ENCODE measurements at places on chromosomes 16 and 17.
A peak's percentile ranks its signal among the peaks of the same experiment; 100 is the strongest.

- peak; percentile 14 for DNase-seq
Measured at GRCh38 chr16:49856672-49857330, 889 bp upstream of the ZNF423 start.

DNA sequence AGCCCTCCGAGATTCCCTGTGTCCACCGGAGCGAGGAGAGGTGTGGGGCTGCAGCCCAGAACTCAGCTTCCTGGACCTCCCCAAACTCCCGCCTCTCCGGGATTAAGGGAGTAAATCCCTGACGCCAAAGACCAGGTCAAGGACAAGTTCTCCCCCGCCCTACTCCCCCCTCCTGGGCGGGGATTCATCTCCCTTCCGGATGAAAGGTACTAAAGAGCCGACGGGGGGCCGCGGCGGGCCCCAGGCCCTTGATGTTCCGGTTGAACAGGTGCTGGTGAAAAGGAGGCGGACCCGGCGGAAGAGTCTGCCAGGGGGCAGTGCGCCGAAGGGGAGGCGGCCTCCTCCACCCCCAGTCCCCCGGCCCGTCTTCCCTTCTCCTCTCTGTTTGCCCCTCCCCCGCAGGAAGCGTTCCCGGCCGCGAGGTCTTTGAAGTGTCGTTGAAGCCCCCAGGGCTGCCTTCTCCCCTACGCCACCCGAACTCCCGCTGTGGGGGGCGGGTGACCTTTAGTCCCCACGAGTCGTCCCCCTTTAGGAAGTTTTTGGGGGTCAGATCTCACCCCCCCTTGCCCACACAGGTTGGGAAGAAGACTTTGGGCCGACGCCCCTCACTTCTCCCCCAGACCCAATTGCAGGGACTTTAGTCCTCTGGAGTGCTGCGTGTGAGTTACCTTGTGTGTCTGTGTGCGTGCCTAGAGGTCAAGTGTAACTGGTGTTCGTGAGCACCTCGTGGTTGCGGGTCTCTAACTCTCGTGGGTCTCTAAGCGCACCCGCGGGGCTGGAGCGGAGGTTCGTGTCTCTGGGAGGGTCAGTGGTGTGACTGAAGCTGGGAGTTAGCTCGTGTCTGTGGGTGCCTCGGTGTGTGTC lies 1.1 kb upstream of the MLLT6 start:
- DNase-seq = peak; percentile 89

DNA sequence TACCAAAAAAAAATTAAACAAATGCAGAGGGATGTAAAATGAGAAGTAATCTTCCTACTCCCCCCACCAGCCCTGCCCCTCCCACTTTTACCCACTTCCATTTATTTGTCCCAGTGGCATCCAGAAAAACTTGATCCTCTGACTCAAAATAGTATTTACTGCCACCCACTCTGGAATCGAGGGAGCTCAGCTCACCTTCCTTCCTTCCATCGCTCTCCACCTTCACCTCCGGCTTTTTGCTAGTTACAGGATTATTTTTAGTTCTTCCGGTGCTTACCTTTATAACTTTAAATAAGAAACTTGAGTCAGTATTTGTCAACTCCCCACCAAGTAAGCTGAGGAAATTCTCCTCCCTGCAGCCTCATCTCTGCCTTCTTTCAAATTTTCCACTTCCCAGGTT lies 94.9 kb downstream of the AMFR start:
- no peak for DNase-seq

- no peak for DNase-seq
Measured at GRCh38 chr16:81310045-81310644, 4.6 kb upstream of the GAN start.

- no peak for DNase-seq
Measured at GRCh38 chr16:6068063-6068462, 970.5 kb upstream of the EEF2KMT start.
